ENCODE measurements at places on chromosomes 6 and 20. TPM values are rescaled to one million over a fixed set of nuclear protein-coding genes. Genes with fewer than 3 reads are reported as not detected.

Gene DPPA5
- not detected for total RNA-seq

Gene TP53TG5
- total RNA-seq, result not detected

DNA sequence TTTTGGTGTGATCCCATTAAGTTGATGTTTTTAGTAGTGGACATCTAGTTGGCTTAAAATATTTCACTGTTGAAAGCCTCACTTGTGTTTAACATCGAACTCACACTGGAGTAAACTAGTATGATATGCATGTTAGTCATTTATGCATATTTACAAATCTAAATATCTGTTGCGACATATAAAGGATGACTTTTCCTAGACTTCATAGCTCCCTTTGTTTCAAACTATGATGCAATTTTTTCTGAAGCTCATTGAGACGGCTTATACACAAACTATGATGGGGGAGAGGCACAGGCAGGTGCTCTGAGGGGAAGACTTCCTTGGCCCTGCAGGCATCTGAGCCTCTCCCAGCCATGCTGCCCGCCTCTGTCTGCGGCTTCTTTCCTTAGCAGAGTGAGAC is 11.8 kb upstream of the FOXC1 start:
- DNase-seq, result no peak

DNA sequence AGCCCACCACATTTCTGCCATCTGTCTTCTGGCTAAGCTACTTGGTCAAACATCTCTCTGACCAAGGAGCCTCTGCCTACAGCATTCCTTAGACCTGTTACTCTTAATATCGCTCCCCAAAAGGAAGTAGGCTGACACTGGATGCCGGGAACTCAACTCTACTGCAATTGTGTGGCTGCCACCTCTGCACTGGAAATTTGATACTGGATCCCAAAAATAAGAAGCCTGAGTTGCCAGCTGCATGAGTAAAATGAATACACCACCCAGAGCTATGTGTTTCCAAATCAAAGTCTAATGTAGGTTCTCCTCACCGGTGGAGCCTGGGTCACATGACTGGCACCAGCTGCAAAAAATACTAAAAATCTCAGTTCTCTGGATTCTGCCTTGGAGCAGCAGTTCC is 36.9 kb downstream of the UNC5CL start:
- no peak for DNase-seq

GRCh38 chr6:127934956-127935355 is 34.1 kb upstream of the THEMIS start:
- DNase-seq, result no peak

Gene DAAM2
- 22.6 TPM for total RNA-seq

Measured in type B pancreatic cell (in vitro differentiated cells).